ENCODE measurements at places on chromosomes 16 and 17.

DNA sequence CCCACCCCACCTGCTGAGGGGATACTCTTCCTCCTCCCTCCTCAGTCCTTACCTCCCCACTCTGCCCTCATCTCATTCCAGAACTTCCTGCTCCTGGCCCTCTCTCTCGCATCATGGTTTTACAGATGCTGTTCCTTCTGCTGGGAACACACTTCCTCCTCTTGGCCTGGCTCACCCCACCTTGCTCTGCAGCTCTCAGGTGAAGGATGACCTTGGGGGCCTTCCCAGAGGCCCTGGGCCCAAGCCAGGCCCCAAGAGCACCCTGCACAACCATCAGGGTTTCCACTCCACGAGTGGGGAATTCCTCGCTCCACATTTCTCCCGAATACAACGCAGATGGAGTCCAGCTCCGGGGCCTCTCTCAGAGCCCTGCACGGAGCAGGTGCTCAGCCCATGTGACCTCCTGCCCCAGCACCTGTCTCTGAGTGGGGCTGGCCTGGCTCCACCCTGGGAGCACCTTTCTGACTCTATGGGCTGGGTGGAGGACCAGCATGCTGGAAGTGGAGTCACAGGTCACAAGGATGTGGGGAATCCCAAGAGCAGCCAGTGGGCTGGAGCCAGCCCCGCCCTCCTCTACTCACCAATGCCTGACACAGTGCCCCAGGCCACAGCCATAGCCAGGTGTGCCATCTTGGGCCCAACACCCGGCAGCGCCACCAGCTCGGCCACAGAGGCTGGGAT, 4.5 kb downstream of the NTHL1 start:
- DNase-seq = no peak

- no peak for DNase-seq
These were observed 352.9 kb downstream of the SNX29 start for GRCh38 chr16:12329246-12329995.

DNA sequence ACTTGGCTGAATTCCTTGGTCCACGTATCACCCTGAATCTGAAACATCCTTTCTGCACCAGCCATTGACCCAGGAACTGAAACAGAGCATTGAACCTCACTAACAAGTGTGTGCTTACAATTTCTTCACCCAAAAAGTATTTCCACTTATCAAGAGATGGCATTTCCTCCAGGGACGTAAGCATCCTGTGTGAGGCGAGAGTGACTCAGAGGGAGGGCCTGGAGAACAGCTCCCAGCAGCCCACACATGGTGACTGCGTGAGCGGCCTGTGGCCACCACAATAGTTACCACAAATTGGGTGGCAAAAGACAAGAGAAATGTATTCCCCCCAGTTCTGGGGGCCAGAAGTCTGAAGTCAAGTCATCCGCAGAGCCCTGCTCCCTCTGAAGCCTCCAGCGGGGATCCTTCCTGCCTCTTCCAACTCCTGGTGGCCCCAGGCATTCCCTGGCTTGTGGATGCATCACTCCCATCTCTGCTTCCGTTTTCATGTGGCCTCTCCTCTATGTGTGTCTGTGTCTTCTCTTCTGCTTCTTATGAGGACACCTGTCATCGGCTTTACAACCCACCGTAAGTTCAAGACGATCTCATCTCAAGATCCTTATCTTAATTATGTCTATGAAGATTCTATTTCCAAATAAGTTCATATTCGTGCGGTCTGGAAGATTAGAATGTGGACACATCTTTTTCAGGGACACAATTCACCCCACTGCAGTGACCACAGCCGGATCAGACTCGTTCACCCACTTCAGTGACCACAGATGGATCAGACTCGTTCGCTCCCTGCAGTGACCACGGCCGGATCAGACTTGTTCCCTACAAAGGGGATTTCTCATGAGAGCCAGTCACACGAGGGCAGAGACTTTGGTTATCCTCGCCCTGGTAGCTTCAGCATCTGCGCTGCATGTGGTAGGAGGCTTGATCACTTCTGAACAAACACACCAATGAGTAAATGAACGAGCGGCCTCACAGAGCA, 122.6 kb upstream of the FOXF1 start:
- peak; percentile 99 for DNase-seq

DNA sequence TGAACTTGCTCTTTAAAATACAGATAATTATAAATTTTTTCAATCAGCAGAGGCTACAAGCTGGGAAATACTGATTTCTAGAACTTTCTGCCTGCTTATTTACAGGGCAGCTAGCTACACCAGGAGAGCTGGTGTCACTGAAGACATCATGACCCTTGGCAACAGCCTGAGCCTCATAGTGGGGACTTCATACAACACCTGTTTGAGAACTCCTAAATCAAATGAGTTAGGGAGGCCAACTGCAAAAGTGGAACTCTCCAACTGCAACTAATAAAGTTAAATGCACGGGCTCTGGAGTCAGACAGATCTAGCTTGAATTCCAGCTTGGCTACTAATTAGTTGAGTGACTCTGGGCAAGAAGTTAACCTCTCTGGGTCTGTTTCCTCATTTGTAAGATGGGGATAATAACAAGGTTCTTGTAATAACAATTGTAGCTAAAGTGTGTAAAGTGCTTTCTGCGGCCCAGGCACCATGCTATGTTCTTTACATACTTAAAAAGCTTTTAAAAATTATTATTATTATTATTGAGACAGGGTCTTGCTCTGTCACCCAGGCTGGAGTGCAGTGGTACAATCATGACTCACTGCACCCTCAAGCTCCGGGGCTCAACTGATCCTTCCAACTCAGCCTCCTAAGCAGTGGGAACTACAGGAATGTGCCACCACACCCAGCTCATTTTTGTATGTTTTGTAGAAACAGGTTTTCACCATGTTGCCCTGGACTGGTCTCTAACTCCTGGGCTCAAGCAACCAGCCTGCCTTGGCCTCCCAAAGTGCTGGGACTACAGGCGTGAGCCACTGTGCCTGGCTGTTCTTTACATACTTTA, 33.4 kb downstream of the VAC14 start:
- peak; percentile 51 for DNase-seq

DNA sequence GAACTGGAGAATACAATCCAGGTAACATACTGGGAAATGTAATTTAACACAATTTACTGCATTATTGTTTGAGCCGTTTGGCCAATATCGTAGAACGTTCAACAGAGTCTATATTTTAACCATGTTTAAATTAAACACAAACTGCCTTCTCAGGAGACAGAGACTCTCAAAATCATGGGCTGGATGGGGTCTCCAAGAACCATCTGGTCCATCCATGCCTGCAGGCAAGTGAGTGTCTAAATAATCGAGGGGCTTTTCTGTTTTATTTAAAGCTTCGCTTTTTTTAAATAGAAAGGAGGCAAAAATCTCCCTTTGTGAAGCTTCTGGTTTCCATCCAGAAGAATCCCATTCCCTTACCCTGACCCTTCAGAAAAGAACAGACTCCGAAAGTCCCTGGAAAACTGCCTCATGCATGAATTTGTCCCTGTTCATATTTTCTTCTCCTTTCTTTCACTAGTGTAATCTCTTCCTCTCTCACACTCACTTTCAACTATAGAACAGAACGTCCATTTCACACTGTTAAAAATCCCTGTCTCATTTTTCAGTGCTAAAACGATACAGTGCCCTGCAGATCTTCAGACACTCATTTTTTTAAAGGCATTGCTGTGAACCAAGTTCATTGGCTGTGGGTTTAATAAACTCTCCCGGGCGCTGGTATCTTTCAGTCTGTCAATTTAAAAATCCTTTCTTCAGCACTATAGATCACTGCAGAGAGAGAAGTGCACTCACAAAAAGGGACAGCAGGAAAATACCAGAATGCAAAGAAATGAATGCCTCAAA, 111.4 kb upstream of the TOM1L1 start:
- DNase-seq = no peak

DNA sequence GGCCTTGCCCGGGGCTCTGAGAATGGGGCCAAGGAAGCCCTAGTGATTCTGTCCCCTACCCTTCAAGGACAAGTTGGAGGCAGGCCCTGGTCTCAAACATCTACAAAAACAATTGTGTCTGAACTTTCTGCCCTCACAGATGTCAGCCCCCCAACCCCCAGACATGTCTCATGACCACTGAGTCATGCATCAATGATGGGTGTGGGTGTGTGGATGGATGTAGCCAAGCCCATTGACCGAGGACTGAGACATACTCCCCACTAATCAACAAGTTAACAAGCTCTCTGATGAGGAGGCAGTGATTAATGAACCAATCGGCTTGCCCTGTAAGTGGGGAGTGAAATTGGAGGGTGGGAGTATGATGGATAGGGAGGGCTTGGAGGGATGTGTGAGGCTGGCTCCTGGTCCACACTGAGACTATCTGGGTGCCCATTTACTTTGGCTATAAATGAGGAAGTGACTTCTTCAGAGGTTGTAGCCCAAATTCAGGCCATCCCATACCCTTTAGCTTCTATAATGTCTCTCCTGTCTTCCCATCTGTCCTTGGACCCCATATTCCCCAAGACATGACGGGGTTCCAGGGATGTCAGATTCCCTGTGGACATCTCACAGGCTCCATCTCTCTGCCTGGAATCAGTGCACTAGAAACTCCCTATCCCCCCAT, 97.1 kb upstream of the TMEM97 start:
- DNase-seq = no peak

DNA sequence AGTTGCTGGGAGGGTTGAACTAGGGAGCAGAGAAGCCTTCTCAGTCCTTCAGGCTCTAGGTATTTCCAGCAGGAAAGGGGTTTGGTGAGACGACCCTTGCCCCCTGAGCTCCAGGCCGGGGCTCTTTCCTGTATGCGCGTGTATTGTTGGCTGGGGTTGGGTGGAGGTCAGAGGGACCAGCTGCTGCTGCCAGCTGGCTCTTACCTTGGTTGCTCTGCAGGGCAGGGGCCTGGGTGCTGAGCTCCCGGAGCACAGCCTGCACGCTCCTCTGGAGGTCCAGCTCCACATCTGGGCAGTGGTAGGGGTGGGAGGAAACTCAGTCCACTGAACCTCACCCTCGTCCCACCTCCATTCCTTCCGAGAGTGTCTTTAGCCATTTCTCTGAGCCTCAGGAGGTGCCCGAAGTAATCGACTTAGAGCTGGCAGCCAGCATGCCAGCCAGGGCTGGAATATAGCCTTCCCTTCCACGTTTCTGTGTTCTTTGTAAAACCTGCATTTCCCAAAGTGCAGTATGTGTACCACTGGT, 28.0 kb downstream of the PIK3R6 start:
- DNase-seq = no peak

Data from fibroblast of skin of right biceps (primary cell).